Cardiac fibroblast (primary cell): ENCODE measurements at places on chromosomes 12 and 14.

DNA sequence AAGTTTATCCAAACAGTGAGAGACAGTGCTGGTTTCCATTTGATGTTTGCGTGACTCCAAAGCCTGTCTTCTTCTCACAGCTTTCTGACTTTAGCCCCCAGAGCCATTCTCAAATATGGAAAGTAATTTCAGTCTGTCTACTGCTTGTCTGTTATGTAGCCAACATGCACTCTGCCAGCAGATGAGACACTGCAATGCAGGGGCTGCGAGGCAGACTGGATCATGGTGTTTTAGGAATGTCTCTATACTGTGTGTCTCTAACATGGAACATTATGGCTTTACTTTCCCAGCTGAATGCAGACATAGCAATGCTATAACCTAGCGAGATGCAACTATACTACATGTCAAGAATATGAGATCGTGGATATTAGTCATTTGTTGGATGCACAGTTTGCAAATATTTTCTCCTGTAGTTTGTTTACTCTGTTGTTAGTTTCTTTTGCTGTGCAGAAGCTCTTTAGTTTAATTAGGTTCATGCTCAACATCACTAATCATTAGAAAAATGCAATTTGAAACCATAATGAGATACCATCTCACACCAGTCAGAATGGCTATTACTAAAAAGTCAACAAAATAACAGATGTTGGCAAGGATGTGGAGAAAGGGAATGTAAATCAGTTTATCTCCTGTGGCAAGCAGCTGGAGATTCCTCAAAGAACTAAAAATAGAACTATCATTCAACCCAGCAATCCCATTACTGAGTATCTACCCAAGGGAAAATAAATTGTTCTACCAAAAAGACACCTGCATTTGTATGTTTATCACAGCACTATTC is 235.8 kb upstream of the TMTC1 start:
- DNase-seq, result no peak

DNA sequence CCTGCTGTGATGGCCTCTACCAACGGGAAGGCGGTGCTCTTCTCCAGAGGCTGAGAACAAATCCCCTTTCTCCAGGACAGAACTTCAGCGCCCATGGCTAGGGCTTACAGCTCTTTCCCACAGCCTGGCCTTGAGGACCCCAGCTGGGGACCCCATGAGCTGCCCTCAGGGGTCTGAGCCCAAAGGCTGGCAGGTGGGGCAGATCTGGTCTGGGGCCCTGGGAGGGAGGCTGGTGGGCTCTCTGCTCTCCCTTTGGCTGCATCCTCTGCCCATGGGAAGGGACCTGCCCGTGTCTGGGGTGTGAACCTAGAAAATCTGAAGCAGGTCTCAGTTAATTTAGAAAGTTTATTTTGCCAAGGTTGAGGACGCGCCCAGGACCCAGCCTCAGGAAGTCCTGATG is 322.1 kb downstream of the ADGRD1 start:
- DNase-seq, result no peak

- no peak for DNase-seq
These were observed 858 bp upstream of the ANKRD13A start for GRCh38 chr12:109998241-109998903.

GRCh38 chr12:118357257-118358007 is 15.3 kb downstream of the TAOK3 start:
- DNase-seq, result peak; percentile 77

DNA sequence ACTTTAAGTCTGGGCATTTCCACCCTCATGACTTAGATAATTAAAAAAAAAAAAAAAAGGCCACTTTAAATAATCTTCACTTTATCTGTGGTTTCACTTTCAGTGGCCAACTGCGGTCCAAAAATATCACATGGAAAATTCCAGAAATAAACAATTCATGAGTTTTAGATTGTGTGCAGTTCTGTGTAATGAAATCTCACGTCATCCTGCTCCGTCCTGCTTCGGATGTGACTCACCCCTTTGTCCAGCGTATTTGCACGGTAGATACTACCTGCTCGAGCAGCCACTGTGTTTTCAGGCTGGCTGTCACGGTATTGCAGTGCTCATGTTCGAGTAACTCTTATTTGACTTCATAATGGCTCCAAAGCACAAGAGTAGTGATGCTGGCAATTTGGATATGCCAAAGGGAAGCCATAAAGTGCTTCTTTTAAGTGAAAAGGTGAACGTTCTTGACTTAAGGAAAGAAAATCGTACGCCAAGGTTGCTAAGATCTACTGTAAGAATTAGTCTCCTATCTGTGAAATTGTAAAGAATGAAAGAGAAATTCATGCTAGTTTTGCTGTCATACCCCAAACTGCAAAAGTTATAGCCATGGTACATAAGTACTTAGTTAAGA is 2.4 kb downstream of the E2F7 start:
- peak; percentile 75 for DNase-seq

- no peak for DNase-seq
These were observed 51.6 kb upstream of the DLK1 start for GRCh38 chr14:100674897-100675619.

DNA sequence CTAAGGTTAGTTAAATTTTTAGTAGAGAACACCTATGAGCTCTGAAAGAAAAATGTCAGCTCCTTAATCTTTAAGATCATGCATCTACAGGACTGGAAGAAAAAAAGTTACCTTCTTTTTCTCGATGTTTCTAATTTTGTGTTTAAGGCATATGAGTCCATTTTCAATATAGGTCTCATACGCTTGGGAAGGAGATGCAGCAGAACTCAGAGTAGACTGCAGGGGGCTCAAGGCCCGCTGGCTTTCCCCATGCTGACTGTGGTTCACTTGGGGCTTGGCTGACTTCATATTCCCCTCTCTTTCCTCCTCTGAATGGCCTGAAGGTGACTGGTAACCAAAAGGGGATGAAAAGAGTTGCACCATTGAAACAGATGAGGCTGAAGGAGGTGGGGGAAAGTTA is 1.5 kb downstream of the CAPRIN2 start:
- DNase-seq, result peak; percentile 59

DNA sequence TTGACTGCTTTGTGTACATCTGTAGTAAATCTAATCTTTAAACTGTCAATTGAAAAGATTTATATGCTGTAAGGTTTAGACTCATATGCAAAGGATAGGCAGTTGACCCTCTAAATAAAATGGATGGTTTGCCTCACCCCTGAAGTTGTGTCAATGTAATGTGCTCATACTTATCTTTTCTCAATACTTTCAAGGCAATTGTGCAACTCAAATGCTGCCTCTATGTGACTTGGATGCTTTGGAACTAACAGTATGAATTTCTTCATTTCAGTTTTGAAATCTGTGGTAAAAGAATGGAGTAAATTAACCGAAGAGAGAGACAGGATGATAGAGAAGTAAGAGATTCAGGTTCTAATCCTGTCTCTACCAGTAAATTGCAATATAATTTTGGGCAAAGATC is 9.7 kb downstream of the PDE6H start:
- DNase-seq, result peak; percentile 32

- DNase-seq, result no peak
These were observed 13.1 kb downstream of the NT5DC3 start for GRCh38 chr12:103827911-103828391.

DNA sequence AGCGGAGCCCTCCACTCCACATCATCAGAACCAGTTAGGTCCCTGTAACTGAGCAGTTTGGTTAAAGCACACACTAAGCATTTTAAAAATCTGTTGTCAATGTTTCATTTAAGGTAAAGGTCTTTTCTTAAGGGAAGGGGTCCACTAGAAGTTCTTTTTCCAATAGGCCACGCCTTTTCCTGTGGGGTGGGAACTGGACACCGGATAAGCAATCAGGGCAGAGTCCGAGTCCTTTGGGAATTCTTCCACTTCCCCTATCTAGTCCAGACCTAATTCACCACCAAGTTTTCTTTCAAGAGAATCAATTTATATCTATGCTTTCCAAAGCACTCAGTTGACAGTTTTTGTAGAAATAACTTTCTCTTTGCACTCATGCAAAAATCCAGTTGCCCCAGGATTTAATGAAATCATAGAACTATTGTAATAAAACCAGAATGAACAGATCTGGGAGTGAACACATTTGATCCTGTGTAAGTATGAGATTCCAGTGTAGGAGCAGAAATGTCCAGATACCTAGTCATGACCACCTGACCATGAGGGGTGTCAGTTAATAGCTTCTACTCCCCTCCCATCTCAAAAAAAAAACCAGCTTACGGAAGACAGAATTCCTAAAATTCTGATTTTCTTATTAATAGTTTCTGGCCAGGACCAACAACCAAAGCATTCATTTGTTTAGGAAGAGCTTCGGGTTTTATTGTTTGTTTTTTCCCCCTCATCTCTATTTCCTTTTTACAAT is 11.7 kb downstream of the VPS37B start:
- peak; percentile 30 for DNase-seq

- no peak for DNase-seq
These were observed 207.0 kb downstream of the CALM1 start for GRCh38 chr14:90603841-90604240.

- no peak for DNase-seq
These were observed 57.0 kb upstream of the FBRSL1 start for GRCh38 chr12:132432721-132433577.

GRCh38 chr14:90649083-90649482 is 167.1 kb downstream of the TTC7B start:
- peak; percentile 74 for DNase-seq

DNA sequence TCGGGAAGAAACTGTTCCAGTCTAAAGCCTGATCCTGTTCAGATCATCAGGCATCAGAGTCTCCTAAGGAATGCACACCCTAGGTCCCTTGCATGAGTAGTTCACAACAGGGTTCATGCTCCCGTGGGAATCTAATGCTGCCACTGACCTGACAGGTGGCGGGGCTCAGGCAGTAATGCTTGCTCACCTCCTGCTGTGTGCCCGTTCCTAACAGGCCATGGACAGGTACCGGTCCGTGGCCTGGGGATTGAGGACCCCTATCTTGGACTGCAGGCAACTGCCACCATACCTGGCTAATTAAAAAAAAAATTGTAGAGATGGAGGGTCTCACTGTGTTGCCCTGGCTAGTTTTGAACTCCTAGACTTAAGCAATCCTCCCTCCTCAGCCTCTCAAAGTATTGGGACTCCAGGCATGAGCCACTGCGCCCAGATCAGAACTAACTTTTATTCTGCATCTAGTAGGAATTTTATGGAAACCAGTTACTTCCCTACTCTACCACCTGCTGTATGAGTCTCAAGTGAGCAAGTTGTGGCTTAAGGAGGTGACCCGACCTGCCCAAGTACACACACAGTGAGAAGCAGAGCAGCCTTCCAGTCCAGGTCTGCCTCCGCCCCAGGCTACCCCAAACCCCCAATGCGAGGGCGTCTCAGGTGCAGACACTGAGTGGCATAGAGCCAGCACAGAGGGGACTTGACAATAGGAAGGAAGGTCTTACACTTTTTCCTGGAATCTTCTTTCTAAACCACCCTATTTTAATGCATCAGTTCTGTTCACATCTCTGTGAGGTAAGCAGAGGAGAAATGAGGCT is 2.5 kb upstream of the PAPLN start:
- no peak for DNase-seq

GRCh38 chr12:95633049-95633731 is 81.9 kb upstream of the USP44 start:
- DNase-seq, result peak; percentile 96

- no peak for DNase-seq
These were observed 14.7 kb upstream of the CDH24 start for GRCh38 chr14:23071921-23072539.

GRCh38 chr12:114018669-114019068 is 52.5 kb upstream of the RBM19 start:
- DNase-seq, result no peak

- DNase-seq, result peak; percentile 90
These were observed 101.1 kb downstream of the CRADD start for GRCh38 chr12:93778306-93778705.

DNA sequence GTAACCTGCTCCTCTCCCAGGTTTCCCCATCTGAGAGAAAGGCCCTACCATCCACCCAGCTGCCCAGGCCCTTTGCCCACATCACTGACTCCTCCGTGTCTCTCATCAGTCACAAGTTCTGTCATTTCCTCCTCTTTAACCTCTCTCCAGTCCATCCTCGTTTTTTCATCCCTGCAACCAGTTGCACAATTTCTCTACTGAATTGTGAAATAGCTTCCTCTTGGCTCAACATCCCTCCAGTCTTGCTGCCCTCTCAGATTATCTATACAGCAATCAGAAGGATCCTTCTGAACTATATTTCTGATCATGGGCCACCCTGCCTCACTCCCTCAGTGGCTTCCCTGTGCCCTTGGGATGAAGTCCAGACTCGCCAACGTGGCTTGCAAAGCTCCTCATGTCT is 6.8 kb downstream of the FAM161B start:
- peak; percentile 84 for DNase-seq

- DNase-seq, result no peak
These were observed 1.4 kb downstream of the AKAP6 start for GRCh38 chr14:32330351-32331111.

- DNase-seq, result no peak
These were observed 37.1 kb downstream of the USP15 start for GRCh38 chr12:62297321-62297720.

DNA sequence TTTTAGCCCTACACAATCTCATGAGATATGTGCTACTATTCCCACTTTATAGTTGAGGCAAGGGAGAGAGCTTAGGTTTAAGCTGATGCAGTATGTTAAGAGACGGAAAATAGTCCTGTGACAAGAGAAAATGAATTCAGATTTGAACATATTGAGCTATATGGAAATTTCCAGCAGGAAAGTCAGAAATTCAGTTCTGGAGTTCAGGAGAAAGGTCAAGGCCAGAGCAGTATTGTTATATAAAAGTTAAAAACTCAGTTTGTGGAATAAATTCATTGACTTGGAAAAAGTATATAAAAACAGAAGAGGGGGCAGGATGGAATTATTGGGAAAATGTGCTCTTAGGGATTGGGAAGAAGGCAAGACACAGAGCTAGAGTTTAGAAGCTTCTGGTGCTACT is 167.0 kb upstream of the GZMB start:
- no peak for DNase-seq

GRCh38 chr12:38391007-38391406 is 74.4 kb downstream of the ALG10B start:
- DNase-seq, result no peak

GRCh38 chr14:104394409-104394851 is 185.1 kb upstream of the C14orf180 start:
- no peak for DNase-seq

- no peak for DNase-seq
These were observed 145.3 kb downstream of the SLC5A8 start for GRCh38 chr12:101064721-101065120.

- DNase-seq, result no peak
These were observed 398.8 kb downstream of the PRKD1 start for GRCh38 chr14:29528889-29529288.

GRCh38 chr12:41348198-41348597 is 160.1 kb downstream of the PDZRN4 start:
- no peak for DNase-seq

- peak; percentile 20 for DNase-seq
These were observed 921 bp downstream of the RAD51B start for GRCh38 chr14:67820428-67820971.
